DMS153 (cell line): ENCODE measurements at places on chromosomes 3 and 15.

- DNase-seq = no peak
Observed at GRCh38 chr3:105722943-105723556, 145.8 kb downstream of the CBLB start.

DNA sequence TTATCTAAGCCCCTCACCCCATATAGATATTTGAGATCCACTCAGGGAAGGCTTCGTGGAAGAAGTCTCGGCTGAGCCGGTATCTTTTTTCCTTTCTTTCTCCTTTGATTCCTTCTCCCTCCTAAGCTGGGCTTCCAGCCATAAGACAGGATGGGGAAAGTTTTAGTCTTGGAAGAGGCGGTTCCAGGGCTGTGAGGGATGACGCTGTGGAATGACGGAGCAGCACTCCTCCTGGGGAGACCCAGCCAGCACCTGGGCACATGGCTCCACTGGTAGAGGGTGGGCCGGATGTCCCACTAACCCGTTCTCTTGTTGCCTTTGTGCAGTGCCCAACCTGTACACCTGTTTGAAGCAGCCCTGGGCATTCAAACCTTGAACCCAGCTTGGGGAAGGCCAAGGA, 43.2 kb upstream of the FAM107A start:
- no peak for DNase-seq

- DNase-seq = no peak
Observed at GRCh38 chr3:5023777-5024346, 44.6 kb downstream of the BHLHE40 start.

DNA sequence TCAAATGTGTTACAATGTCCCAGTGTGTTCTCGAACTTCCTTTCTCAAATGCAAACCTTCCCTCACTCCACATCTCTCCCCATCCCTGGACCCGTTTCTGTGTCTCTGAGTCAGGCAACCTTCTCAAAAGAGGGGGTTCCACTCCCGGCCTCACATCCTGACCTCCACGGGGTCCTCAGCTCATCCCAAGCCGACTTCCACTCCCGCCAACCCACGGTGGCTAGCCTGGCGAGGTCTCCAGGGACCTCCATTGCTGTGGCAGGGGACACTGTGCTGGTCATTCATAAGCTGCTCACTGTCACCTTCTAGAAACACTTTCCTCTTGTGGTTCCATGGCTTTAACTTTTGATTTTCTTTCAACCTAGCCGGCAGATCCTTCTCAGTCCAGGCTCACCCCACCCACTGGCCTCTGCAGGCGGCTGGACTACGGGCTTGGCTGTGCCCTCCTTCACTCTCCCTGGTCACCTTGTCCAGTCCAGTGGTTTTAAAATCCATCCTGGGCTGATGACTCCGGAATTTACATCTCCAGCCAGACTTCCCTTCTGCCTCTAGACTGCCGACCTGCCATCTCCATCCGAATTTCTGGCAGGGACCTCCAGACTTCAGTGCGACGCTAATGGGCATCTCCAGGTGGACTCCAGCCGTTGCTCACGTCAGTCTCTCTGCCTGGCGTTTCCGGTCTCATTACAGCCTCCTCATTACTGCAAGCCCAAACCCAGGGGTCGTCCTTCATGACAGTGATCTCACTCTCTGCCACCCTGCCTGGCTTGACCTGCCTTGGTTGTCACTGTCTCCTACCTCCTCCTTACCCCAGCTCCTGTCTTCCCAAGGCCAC, 20.0 kb downstream of the ABTB1 start:
- no peak for DNase-seq

DNA sequence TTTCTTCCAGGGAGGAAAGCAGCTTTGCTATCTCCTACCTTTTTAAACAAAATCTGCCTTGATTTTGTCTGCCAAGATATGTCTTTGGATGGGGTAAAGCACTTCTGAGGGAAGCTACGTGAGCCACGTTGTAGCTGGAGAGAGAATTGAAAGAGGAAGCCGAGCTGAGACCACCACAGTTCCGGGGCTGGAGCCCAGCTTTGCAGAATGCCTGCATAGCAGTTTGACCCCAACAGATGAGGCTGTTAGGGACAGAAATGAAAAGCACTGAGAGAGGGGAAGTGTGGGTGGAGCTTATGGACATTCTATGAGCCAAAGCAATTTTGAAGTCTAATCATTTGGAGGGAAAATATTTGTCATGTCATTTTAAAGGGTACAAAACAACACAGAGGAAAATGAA, 45.4 kb downstream of the LIPC start:
- no peak for DNase-seq

DNA sequence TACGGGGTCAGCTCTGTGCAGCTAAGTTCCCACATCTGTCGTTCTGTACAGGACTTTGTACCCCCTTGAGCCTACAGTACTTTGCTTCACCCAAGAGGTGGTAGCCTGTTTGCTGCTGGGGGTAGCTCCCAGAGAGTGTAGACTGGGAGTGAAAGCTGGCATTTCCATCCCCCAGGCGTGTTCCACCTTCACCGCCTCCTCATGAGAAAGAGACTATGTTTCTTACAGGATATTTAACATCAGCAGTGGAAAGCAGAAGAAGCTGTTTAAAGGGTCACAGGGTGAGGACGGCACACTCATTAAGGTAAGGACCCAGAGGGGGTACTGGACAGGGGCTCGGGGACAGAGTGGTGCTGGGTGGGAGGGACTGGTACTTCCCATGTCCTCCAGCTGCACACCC, 10.1 kb upstream of the JMJD7 start:
- DNase-seq = no peak

DNA sequence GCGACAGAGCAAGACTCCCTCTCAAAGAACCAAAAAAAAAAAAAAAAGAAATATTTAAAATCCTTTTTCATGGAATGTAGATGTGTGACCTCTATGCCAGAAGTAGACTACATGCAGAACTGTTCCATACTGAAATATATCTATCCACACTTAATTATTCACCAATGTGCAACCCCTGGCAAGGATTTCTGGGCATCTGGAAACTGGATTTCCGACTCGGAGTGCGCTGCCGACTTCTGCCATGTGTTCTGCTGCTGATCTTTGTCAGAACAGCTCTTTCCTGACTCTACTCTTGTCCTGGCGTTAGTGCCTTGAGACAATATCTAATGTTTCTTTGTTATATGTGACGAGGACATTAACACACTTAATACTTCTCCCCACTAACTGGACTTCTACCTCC, 11.7 kb downstream of the LIPH start:
- no peak for DNase-seq

DNA sequence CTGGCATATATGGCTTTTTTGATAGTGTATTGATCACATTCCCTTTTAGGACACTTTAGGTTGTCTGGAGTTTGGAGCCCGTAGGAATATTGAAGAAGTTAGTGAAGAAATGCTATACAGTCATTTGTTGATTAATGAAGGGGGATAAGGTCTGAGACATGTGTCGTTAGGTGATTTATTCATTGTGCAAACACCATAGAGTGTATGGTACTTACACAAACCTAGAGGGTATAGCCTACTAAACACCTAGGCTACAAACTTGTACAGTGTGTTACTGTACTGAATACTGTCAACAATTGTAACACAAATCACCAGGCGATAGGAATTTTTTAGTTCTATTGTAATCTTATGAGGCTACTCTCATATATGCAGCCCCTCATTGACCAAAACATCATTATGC, 3.3 kb downstream of the TPM1 start:
- DNase-seq = no peak

GRCh38 chr3:170680593-170680992, 94.7 kb upstream of the SLC7A14 start:
- no peak for DNase-seq

DNA sequence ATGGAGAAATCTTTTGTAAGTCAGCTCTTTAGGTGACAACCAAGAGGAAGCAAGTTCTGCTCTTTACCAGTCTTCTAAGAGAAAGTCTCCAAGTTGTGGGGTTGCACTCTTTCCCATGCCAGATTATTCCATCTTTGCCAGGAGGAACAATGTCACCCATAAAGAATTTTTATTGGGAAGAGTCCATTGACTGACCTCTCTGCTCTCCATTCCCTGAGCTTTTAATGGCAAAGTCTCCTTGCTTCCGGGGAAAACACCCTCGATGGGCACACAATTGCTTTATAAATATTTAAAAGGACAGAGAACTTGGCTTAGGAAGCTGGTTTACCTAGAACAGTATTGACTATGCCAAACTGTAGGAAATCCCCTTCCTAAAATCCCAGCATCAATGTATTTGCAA, 19.9 kb upstream of the UBE2E1 start:
- DNase-seq = no peak

- no peak for DNase-seq
Observed at GRCh38 chr3:66028457-66028856, 10.3 kb downstream of the MAGI1 start.

- DNase-seq = no peak
Observed at GRCh38 chr15:81174125-81174791, 22.4 kb upstream of the IL16 start.

- DNase-seq = no peak
Observed at GRCh38 chr3:31620656-31621055, 87.9 kb downstream of the STT3B start.

- DNase-seq = no peak
Observed at GRCh38 chr3:66437341-66437929, 63.4 kb downstream of the LRIG1 start.

GRCh38 chr3:134311265-134311664, 60.6 kb upstream of the RYK start:
- no peak for DNase-seq

GRCh38 chr3:40504636-40505430, 1.0 kb upstream of the ZNF620 start:
- DNase-seq = no peak

DNA sequence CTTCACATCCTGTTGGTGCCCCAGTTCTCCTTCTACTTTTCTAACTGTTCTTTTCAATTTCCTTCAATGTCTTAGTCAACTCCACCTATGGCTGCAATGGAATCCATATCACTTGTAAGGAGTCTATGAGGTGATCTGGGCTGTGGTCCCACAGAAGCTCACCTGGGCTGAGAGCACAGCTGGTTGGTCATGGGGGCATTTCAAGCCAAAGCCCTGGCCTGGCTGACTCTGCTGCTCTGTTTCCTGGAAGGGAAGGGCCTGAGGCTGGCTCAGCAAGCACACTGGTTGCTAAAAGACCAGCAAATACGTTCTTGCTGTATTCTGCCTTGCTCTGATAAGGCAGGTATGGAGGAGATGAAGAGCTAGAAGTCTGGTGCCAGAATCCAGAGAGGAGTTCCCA, 29.0 kb downstream of the AMOTL2 start:
- DNase-seq = no peak

DNA sequence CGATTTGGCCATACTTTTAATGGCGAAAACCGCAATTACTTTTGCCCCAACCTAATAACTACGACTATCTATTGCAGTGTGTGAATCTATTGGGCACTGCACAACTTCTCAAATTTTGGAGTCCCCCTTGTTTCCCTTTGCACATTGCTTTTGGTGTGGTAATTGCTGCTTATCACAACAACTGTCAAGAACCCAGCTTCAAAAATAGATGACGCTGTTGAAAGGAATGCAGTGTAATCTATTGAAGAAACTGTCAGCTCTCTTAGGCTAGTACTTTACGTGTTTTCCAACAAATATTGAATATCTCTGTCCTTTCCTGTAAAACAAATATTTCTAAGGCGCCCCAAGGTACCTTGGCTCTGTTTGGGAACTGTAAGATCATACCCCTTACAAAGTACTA, 222.8 kb upstream of the UBE2E2 start:
- DNase-seq = no peak

GRCh38 chr3:66480666-66481065, 20.2 kb downstream of the LRIG1 start:
- DNase-seq = no peak

- DNase-seq = no peak
Observed at GRCh38 chr3:135516143-135516542, 449.4 kb upstream of the PPP2R3A start.

DNA sequence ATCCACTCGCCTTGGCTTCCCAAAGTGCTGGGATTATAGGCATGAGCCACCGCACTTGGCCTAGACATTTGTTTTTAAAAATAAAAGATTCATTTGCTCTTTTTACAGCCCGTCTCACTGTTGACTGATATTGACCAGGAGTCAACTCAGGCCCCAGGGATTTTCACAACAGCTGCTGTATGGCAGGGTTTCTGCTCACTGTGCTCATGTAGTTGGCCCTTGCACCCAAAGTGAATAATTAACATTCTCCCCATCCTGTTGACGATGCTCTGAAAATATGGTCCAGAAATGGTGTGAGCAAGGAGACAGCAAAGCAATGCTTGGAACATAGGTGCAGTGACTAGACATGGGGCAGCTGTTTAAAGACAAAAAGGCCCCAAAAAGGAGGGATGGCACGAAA, 2.9 kb upstream of the CCR5 start:
- DNase-seq = no peak
